ENCODE measurements at places on chromosomes 12 and 14.

DNA sequence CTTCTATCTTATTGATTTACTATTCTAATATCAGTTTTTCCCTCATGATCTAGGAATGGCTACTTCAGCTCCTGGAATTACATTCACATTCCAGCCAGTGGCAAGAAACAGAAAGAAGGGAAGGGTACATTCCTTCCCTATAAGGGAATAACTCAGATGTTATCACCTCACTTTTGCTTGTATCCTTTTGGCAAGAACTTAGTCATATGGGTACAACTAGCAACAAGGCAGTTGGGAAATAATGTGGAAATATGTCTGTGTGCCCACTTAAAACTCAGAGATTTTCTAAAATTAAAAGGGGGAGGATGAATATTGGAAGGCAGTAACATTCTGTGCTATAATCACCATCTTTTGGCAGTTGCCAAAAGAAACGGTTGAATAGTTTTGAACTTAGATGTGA is 85.6 kb downstream of the MSRB3 start:
- no peak for DNase-seq

DNA sequence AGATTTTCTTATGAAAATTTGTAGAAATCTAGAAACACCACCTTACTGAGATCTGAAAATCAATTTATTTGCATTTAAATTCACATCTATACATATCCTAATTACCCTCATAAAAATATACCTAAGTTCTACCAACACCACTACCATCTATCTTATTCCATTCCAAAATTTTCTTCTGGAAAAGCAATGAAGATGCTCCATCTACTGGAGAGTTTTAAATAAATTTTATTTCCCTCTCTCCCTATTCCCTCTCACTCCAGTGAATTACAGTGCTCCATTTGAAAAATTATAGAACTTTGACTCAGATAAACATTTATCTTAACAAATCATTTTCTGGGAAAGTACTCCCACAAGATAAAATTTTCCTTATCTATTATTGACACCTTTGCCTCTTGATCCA is 2.3 kb upstream of the C14orf39 start:
- DNase-seq: no peak

DNA sequence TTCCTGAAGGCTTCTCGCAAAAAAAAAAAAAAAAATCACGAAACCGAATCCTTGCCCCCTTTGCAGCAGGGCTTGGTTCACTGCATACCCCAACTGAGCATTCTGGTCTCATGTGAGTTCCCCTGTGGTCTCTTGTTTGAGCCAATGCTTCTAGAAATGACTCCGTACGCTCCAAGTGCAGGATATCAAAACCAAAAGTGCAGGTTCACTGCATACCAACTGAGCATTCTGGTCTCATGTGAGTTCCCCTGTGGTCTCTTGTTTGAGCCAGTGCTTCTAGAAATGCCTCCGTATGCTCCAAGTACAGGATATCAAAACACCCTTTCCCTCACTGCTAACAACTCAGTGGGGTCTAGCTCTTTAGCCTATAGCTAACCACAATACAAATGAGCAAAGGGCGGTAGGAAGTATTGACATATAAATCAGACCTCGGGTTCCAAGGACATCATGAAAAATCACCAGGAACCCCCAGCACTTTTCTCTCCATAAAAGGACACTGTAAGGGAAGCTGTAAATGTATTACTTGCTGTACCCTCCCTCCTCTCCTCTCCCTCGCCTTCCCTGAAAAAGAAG is 206.3 kb upstream of the NOS1 start:
- no peak for DNase-seq

GRCh38 chr14:70020352-70021170 is 141.3 kb downstream of the SMOC1 start:
- DNase-seq: no peak

DNA sequence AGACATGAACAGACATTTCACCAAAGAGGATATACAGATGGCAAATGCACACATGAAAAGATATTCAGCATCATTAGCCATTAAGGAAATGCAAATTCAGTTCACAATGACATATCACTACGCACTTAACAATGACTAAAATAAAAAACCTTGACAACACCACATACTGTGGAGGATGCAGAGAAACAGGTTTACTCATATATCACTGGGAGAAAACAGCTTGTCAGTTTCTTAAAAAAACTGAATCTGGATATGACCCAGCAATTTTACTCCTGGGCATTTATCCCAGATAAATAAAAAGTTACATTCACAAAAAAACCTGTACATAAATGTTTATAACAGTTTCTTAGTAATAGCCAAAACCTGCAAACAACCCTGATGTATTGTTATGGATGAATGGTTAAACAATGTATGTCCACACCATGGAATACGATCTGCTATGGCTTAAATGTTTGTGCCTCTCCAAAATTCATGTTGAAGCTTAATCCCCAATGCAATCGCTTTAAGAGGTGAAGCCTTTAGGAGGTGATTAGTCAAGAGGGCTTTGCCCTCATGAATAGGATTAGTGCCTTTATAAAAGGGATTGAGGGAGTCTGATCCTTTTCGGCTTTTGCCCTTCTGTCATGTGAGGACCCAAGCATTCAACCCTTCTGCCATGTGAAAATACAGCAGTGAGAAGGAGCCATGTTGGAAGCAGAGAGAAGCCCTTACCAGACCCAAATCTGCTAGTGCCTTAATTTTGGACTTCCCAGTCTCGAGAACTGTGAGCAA is 36.0 kb upstream of the PPP4R3A start:
- no peak for DNase-seq

DNA sequence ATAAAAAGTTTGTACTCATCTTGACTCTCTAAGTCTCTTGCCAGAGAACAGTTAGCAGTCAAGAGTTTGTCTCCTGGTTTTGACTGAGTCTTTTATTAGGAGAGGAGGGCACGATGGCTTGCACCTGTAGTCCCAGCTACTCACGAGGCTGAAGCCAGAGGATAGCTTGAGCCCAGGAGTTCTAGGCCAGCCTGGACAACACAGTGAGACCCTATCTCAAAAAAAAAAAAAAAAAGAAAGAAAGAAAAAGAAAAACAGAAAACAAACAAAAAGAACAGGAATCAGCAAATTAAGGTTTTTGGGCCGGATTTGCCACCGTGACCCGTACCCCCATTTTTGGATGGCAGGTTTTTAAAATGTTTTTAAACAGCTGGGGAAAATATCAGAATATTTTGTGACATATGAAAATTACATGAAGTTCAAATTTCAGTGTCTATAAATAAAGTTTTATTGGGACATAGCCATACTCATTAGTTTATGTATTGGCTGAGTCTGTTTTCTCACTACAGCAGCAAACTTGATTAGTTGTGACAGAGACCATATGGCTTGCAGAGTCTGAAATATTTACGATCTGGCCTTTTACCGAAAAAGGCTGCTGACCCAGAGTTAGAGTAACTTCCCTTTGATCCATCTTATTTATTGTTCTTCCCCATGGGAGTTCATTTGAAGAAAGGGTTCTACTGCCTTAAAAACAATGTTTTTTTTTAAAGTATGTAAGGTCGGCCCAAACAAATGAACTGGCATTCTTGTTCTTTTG is 31.2 kb downstream of the VEZT start:
- DNase-seq: no peak

DNA sequence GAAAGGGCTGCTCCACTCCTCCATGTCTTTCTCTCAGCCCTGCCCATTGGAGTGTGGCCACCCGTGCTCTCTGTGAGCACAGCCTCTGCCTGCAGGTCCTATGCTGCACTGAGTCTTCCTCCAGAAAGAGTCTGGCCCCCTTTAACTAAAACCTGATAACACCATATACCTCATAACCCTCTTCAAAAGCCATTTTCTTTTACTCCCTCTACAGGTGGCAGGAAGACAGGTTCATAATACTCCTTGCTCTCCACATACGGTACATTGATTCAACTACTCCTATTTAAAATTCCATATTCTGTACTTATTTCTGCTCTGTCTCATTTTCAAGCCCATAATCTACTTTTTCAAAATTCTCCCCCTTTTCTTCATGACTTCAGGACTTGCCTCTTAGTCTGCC is 144.0 kb downstream of the HELB start:
- DNase-seq: no peak
